ENCODE measurements at places on chromosomes 12 and 14.

DNA sequence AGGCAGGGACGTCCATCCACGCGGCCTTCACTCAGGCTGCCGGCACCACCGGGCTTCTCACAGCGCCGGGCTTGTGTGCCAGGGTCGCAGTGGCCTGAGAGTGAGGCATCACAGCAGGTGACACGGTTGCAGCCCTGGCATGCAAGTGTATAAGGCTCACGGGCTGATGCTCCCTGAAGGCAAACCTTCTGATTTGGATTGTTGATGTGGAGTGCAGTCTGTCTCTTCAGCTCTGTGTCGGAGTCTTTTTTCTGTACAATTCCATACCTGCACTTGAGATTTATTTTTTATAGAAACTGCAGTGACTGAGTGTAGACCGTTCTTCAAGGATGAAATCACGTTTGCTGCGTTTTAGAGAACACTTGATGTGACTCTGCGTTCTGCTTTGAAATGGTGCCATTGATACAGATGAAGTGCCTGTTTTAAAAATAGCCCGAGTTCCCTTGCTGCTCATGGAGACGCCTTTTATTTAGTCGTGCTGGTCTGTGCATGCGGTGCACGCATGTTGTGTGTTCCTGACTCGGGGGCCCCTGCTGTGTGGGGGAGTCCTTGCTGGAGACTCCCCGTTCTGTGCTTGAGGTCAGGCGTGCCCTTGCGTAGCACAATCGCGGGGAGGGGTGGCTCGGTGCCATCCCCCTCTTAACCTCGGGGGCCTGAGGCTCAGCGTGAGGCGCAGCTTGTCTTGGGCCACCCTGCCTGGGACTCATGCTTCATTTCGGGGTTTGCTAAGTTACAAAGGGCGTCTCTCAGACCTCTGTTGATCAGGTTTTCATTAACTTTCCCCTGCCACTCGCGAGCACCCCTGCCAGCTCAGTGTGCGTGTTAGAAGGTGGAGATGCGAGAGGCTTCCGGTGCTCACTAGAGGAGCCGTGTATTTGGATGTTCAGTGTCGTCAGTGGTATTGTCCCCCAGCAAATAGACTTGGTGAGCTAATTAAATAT, 21.6 kb upstream of the AMN start:
- DNase-seq: no peak

DNA sequence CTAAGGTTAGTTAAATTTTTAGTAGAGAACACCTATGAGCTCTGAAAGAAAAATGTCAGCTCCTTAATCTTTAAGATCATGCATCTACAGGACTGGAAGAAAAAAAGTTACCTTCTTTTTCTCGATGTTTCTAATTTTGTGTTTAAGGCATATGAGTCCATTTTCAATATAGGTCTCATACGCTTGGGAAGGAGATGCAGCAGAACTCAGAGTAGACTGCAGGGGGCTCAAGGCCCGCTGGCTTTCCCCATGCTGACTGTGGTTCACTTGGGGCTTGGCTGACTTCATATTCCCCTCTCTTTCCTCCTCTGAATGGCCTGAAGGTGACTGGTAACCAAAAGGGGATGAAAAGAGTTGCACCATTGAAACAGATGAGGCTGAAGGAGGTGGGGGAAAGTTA, 1.5 kb downstream of the CAPRIN2 start:
- DNase-seq: peak; percentile 36

DNA sequence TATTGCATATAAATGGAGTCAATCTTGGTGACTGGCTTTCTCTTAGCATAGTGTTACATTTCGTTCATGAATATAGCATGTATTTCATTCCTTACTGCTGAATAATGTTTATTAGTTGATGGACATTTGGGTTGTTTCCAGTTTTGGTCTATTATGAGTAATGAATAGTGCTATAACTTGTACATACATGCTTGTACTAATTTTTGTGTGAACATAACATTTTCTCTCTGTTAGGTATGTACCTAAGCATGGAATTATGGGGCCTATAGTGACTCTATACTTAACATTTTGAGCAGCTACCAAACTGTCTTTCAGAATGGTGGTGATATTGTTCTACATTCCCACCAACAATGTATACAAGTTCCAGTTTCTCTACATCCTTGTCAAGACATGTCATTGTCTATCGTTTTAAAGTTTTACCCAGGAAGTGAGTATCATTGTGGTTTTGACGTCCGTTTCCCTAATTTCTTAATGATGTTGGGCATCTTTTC, 23.1 kb downstream of the ATP2A2 start:
- no peak for DNase-seq

DNA sequence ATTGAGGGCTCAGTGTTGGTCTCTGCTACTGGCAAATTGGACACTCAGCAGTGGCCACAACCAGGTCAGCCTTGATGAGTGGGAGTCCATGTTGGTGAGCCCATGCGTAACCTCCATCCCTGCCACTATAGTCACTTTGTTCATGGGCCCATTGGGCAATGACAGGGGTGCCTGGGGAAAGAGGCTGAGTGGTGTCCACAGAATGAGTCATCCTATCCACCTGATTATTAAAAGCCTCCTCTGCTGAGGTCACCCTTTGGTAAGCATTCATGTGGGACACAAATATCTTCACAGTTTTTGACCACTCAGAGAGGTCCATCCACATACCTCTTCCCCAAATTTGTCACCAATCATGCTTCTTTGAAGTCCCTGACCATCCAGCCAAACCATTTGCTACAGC, 50.0 kb downstream of the FIGNL2 start:
- no peak for DNase-seq

DNA sequence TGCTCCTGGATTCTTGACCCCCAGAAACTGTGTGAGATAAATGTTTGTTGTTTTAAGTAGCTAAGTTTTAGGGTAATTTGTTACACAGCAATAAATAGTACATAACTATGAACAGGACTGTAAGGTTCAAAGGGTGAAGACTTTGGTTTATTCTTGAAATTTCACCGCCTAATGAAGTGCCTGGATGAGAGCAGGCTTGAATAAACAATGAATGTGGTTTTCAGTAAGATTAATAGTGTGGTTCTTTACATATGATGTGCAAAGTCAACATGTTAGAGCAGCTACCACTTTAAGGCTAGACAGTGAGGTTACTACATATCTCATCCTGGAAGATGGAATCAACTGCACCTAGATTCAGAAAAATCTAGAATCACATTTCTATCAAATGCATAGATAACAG, 145.2 kb upstream of the BTG1 start:
- DNase-seq: no peak

DNA sequence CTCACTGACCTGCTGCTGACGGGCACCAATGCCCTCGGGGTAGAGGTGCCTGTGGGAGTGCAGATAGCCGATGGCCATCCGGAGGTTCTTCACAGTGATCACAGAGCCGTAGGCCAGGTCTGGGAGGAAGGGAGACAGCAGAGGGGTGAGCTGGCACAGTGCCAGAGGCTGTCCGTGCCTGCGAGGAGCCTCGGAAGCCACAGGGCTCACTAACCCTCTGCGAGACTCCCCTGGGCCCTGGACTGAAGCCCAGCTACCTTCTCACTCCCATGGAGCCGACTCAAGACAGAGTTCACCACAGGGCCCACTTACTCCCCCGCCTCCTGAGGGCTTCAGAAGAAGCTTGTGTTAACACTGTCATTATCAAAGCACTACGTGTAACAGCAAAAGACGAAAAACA, 24.5 kb downstream of the POMT2 start:
- DNase-seq: no peak

- peak; percentile 9 for DNase-seq
These were observed 25.5 kb upstream of the FBXO34 start for GRCh38 chr14:55245657-55246268.

DNA sequence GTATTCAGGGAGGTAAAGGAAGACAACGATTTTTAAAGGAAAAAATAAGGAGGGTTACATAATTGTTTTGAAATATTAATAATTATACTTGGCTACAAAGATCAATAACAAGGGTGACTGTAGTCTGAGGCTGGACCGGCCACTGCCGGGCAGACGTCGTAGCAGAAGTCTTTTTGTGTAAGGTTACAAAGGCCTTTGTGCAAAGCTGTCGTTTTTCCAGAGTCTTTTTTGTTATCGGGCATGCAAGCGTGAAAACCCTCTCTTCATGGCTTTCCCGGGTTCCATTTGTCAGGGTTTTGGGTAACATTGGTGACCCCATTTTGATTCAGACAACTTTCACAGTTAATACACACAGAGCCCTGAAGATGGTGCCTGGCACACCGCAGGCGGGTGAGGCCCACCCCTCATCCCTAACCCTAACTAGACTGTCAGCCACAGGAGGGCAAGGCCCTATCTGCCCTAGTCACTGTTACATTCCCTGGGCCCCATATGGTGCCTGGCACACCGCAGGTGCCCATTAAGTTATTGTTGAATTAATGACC, 31.3 kb downstream of the RILPL1 start:
- no peak for DNase-seq

GRCh38 chr12:12807970-12808702, 5.0 kb upstream of the DDX47 start:
- no peak for DNase-seq

DNA sequence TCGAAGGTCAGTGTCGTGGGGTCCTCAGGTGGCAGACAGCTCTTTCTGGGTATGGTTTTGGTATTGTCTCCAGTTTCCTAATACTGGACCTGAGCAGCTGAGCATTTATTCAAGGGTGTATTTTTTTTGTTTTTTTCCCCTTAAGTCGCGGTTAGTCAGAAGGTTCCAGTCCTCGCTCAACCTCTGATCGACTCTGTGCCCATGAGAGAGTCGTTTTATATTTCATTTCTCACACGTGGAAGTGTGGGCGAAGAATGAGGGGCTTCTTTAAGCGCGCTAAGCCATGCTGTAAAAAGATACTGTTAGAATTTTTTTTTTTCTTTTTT, 499 bp downstream of the MIPOL1 start:
- no peak for DNase-seq

DNA sequence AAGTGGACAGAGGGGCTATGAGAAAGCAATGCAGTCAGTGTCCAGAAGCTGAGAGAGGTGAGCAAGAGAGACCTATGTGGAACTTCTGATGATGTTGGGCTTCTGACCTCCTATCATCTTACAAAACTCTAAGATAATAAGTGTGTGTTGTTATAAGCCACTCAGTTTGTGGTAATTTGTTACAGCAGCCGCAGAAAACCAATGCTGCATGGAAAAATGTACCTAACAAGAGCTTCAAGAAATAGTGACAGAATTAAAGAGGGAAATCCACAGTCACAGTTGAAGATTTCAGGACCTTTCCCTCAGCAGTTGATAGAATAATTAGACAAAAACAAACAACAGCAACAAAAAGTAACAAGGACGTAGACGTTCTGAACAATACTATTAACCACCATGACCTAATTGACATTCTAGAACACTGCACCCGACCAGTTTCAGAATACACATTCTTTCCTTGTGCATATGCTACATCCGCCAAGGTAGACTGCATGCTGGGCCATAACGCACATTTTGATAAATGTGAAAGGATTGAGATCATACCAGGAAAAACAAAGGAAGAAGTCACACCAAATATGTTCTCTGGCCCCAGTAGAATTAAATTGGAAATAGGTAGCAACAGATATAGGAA, 1.8 kb upstream of the EVL start:
- DNase-seq: no peak

GRCh38 chr12:56411781-56412639, 37.2 kb downstream of the TIMELESS start:
- no peak for DNase-seq

DNA sequence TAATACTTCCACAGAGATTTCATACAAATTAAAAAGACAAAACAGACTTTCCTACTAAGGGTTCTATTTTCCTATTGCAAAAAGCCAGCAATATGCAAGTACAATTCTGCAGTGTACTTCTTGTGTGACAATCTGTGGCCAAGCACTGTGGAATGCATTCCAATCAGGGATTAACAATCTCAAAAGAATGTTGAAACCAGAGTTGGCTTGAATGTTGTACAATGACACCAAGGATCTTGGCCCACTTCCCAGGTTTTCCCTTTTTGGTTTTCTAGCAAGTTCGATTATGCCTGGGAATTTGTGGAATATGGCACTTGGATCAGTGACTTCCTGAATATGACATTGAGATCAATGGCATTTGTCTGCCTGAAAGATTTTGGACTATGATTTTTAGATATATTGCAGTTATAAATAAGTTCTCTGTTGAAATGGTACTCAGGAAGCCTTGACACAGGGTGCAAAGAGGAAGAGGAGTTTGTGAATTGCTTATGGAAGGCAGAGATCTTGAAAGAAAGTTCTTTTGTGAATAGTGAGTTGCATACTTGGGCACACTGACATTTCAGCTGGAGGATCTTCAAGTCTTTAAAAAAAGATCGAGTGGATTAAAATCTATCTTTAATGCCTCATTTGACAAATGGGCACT, 81.4 kb upstream of the FERMT2 start:
- peak; percentile 85 for DNase-seq

DNA sequence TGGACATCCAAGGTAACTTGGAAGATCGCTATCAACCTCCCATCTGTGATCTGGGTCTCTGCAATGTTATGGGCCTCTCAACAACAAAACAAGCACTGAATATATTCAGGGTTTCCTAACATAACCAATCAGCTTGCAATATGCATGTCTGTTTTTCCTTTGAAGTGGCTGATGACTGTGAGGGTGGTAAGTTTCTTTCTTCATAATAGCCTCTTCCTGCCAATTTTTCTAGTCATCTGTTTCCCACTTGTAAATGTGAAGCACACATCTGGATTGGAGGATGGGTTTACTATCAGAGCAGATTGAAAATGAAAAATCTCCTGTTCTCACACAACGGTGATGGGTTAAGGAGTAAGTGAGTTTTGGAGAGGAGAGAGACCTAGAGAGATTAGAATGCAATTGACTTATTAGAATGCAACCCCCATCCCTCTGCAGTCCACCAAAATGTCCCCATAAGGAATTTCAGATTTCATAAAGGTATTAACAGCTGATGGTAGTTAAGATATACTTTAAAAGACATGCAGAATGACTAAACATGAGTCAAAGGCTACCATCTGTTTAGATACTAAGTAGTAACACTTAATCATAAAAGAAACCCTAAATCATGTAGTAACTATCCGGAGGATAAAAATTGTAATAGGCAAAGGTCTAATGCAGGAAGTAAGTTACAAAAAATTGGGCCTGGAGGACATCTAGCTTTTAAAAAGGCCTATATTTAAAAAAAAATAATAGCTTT, 58.4 kb upstream of the SAV1 start:
- DNase-seq: peak; percentile 74

GRCh38 chr12:59388176-59388575, 207.7 kb upstream of the SLC16A7 start:
- DNase-seq: no peak

All from astrocyte of the cerebellum (primary cell).